Brain microvascular endothelial cell (primary cell): ENCODE measurements at places on chromosomes 6 and 20.

DNA sequence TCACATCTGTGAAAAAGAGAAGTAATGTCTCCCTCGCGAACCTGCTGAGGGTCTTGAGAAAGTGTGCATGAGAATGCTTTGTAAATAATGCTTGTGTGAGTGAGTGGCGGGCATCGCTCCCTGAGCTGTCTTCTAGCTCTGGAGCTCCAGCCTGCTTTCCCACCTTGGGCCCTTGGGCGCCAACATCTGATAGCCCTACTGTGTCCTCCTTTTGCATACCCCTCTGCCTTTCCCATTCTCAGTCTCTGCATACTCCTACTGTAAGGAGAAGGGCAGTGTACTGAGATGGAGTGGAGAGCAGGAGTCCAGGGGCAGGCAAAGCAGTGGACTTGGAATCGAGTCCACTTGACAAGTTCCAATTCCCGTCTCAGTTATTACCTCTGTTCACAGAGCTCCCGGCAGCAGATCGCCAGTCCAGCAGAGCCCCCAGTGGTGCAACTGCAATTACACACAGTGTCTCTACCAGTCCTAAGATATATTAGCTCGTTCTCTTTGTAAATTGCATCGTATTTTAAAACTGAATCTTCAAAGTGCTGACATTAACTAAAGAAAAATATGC is 847 bp upstream of the NCR2 start:
- no peak for DNase-seq

DNA sequence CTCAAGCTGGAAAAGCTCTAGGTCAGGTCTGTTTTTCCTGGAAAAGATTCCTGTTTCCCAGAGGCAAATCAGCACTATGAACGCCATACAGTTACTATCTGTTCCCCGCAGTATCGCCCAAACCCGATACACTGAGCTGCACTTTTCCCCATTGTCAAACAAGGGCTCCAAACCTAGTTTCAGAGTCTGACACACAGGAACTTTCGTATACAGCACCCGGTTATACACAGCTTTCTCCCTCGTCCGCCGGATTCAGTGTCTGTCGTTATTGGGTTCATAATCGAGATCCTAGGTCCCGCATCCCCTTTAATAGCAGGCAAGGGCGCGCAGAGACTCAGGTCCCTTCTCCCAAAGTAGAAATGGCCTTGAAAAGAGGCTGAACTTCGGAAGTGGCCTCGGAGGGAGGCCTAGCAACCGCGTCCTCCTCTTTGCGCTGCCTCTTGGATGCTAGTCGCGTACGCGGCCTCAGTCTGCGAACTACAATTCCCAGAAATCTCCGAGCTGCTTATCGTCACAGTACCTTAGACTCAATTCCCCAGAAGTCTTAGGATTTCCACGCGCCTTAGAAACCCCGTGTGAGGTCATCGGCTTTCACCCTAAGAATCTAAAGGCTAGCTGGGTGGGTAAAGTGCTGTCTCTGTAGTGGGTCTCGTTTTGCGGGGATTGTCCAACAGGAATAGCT is 34.2 kb downstream of the ZNF391 start:
- no peak for DNase-seq

- no peak for DNase-seq
Measured at GRCh38 chr6:83199173-83199862, 6.2 kb downstream of the RWDD2A start.

- peak; percentile 31 for DNase-seq
Measured at GRCh38 chr6:152161501-152161900, 354.0 kb downstream of the ESR1 start.

DNA sequence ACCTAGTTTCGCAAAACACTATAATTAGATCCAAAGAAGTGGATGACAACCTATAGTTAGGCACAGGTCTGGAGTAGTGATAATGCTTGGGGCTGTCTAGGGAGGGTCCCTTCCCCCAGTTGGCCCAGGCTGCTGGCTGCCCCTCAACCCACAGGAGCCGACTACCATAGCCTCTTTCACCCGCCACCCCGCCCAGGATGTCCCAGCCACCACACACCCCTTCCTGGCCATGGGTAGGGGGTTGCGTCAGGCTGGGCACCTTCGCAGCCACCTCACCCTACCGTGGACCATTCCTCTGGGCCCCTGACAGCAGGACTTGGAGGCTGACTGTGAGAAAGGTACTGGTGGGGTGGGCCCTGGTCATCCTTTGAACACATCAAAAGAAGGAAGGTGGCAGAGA is 8.5 kb downstream of the TFEB start:
- DNase-seq, result no peak

DNA sequence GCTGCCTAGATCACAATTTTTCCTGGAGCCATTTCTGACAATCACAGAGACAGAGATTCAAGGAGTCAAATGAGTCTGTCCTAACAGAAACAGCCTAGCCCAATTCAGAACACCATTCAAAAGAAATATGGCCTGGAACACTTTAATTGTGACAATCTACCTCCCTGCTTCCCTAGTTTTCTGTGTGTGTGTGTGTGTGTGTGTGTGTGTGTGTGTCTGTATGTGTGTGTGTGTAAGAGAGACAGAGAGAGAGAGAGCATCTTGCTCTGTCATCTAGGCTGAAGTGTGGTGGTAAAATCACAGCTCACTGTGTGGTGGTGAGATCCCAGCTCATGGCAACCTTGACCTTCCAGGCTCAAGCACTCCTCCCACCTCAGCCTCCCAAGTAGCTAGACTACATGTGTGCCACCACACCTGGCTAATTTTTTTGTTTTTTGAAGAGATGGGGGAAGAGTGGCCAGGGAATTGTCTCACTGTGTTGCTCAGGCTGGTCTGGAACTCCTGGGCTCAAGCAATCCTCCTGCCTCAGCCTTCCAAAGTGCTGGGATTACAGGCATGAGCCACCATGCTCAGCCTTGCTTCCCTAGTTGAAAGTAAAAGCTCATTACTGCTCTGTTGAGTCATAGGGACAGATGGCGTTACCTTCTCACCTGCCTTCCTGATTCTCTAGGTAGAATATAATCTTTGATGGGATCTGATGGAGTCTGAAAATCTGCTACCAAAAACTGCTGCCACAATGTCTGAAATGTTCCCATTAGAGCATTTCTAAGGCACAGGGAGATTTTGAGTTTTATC is 89.6 kb upstream of the BEND6 start:
- no peak for DNase-seq

DNA sequence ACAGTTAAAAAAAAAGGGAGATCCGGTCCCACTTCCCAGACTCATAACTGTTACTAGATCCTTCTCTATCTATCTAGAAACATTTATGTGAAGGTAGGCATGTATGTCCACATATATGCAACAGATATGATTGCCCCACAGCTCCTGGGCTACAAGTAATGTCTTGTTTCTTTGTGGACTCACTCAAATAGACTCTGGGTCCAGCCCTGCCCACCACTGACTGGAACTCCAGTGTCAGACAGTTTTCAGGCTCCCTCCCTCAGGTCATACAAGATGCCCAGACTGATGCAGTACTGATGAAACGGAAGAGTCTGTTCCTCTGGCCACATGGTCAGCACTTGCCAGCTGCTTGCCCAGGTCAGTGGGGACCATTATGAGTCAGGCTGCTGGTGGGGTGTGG is 30.8 kb upstream of the IER3 start:
- no peak for DNase-seq

- DNase-seq, result no peak
Measured at GRCh38 chr6:109235481-109236038, 140.3 kb downstream of the CEP57L1 start.

DNA sequence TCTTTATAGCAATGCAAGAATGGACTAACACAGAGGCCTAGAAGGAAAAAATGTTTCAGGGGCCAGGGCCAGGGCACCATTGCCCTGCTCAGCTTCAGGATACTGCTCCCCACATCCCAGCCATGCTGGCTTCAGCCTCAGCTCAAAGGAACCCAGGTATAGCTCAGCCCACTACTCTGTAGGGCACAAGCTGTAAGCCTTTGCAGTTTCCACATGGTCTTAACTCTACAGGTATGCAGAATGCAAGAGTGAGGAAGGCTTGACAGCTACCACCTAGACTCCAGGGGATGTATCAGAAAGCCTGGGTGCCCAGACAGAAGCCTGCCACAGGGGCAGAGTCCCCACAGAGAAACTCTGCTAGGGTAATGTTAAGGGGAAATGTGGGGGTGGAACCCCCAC is 10.5 kb upstream of the TTK start:
- DNase-seq, result no peak

DNA sequence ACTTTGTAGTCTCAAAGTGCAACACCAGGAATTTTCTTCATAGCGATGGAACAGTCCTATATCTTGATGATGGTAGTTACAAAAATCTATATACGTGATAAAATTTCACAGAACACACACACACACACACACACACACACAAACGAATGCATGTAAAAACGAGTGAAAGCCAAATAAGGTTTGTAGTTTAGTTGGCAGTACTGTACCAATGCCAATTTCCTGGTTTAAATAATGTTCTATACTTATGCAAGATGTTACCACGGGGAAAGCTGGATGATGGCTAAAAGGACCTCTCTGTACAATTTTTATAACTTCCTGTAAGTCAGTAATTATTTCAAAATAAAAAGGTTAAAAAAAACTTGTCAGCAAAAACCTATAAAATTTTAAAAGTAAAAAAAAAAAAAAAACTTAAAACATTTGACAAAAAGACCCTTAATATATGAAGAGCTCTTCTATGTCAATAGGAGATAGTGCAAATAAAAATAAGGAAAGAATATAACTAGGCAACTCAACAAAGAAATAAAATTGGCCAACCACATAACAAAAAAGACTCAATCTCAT is 37.6 kb downstream of the PDSS2 start:
- DNase-seq, result no peak

DNA sequence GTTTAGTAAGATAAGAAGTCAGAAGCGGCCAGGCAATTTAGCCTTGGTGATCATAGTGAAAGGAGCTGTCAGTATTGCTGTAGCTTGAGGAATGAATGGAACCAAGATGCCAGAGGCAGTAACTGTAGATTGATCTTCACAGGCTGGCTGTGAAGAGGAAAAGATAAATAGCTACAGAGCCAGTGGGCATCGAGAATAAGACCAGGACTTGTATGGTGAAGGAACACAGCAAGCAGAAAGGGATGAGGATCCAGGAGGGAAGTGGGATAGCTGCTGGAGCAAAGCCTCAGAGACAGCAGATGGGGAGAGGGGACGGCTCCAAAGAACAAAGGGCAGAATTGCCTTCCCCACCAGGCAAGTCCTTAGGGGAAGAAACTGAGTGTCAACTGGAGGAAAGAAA is 294.4 kb upstream of the PLN start:
- DNase-seq, result no peak

DNA sequence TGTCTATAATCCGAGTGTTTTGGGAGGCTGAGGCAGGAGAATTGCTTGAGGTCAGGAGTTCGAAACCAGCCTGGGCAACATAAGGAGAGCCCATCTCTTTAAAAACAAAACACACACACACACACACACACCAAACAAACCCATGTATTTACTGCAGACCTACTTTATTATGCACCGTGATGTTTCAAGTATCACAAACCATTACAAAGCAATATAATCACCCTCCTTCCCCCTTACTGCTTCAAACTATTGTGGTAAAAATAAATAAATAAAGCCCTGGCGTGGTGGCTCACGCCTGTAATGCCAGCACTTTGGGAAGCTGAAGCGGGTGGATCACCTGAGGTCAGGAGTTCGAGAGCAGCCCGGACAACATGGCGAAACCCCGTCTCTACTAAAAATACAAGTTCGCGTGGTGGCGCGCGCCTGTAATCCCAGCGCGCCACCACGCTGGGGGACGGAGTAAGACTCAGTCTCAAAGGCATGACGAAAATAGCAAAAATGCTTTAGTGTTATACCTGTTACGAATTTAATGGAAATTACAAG is 1.5 kb downstream of the TBCC start:
- no peak for DNase-seq

DNA sequence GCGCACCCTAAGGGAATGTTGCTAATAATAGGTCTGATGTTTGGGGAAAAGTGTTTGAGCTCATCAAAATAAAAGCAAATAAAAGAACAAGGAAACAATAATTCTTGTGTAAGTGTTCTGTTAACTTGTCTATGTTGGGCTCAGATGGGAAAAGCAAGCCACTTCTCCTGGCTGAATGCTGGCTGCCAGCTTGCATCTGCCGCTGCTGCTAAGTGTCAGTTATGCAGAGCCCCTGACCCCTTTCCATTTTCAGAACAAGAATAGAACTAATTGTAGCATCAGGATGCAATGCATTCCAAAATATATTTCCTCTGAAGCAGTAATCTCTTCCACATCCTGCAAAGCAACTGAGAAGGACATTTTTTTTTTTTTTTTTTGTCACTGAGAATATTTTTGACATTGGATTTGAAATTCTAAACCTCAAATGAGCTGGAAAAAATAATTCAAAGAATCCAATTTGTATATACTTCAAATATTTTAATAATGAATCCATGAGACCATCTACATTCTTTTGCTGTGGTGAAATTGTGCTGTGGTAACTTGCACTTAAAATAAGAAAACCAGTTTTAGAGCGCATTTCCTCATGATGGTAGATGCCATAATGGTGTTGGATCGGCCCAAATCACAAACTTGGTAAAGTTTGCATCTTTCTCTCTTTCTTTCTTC is 43.9 kb upstream of the DEK start:
- DNase-seq, result no peak

GRCh38 chr6:78611102-78611620 is 256.2 kb upstream of the IRAK1BP1 start:
- no peak for DNase-seq

- DNase-seq, result peak; percentile 55
Measured at GRCh38 chr6:797479-798077, 104.6 kb upstream of the EXOC2 start.

DNA sequence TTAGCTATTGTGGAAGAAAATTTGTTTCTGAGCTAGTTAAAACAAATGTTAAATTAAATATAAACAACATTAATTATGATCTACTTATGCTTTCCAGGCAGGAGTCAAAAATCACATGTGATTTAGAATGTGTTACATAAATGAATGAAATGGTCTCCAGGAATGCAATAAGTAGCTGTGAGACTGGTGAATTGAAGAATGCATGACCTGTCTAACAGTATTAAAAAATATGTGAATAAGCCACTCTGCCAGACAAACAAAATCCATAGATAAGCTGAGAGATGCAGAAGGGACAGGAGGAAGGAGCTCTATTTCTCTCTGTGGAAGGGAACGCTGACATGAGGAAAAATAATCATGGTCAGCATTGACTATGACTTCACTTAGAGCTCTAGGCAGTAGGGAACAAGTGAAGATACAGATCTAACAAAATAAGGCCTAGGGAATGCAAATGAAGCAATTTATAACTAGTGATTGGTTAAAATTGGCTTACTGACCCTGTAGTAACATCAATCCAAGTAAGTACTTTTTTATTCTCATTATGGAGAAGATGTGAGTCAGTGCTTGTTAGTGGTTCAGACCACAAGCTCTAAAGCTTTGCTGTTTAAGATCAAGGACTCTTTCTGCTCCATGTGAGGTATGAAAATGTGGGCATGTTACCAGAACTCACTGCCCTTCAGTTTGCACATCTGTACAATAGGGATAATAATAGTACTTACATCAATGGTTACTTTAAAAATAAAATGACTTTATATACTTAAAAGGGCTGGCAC is 432.6 kb downstream of the MMUT start:
- no peak for DNase-seq

DNA sequence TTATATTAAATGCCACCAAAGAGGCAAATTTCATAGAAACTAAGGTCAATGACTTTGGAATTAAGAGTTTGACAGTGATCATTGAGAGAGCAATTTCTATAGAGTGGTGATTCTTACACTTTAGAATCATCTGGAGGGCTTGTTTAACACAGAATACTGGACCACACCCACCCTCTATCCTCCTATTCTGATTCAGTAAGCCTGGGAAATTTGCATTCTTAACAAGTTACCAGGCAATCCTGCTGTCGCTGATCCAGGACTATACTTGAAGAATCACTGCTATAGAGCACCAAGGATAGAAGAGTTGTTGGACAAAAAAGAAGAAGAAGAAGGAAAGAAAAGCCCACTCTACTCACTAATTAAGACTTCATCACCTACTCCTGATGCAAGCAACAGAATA is 21.3 kb upstream of the TBX18 start:
- no peak for DNase-seq

- peak; percentile 33 for DNase-seq
Measured at GRCh38 chr20:16423311-16424212, 149.7 kb downstream of the KIF16B start.
